ENCODE measurements at places on chromosomes 1 and 21. TPM values are rescaled to one million over a fixed set of nuclear protein-coding genes. Genes with fewer than 3 reads are reported as not detected.

The SEMA6C gene
- 40.0 TPM for total RNA-seq

The UBL4B gene
- not detected for total RNA-seq

The S100A2 gene
- total RNA-seq: not detected

The TFF2 gene
- not detected for total RNA-seq

The TMCO4 gene
- total RNA-seq: 10.7 TPM

The MYOG gene
- total RNA-seq: not detected

The CXADR gene
- 28.8 TPM for total RNA-seq

The SLC35F3 gene
- not detected for total RNA-seq

The SPRR4 gene
- not detected for total RNA-seq

The DARS2 gene
- total RNA-seq: 11.2 TPM

The SLX9 gene
- 18.8 TPM for total RNA-seq

The PTTG1IP gene
- 303 TPM for total RNA-seq

The CELSR2 gene
- total RNA-seq: 23.7 TPM

The NTRK1 gene
- total RNA-seq: 0.43 TPM

The HAO2 gene
- total RNA-seq: not detected

The MAP3K7CL gene
- total RNA-seq: 15.5 TPM

The C1QTNF12 gene
- not detected for total RNA-seq

The CSDE1 gene
- 1,380 TPM for total RNA-seq

The MFSD2A gene
- total RNA-seq: 2.6 TPM

The ERICH3 gene
- total RNA-seq: not detected

The NOS1AP gene
- total RNA-seq: 2.2 TPM

The ACOT7 gene
- total RNA-seq: 10.7 TPM

The RGS8 gene
- not detected for total RNA-seq

The KCNE2 gene
- total RNA-seq: not detected

The BRINP2 gene
- total RNA-seq: 1.1 TPM

The GCLM gene
- 8.5 TPM for total RNA-seq

The FCRL2 gene
- not detected for total RNA-seq

The F3 gene
- 29.5 TPM for total RNA-seq

The HPCA gene
- not detected for total RNA-seq

The ENAH gene
- total RNA-seq: 59.5 TPM

Measured in right atrium auricular region (tissue), 2 donors.